ENCODE measurements at places on chromosomes 7 and 10.

GRCh38 chr7:116062666-116063065 lies 32.1 kb upstream of the TFEC start:
- DNase-seq: no peak

- DNase-seq: no peak
Observed at GRCh38 chr10:57961487-57961886, 306.2 kb downstream of the IPMK start.

GRCh38 chr7:22429386-22429785 lies 70.6 kb downstream of the STEAP1B start:
- no peak for DNase-seq

DNA sequence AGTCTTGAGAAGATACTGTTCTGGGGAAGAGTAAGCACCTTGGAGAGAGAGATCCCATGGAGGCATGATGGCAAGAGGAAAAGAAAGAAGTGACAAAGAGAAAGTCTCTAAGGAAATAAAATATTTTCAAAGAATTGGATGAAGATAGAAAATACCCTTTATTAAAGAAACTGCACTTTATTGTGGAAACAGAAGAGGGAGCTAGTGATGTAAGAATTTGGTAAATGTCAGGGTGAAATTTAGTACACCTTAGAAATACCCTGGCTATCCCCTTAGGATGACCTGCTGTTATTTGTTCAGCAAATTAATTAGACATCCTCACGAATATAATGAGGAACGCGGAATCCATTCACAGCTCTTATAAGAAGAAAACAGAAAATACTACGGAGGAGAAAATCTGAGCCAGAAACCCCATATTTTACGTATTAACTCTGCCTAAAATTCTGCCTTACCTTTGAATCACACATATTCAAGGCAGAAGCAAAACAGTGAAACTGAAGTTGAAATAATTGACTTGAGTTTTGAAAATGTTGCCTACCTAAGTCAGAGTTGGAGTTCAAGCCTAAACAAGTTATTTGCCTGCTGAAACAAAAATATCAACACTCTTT lies 90.7 kb downstream of the TFPI2 start:
- DNase-seq: no peak

GRCh38 chr10:79066411-79067240 lies 2.1 kb upstream of the ZMIZ1 start:
- DNase-seq: no peak

- DNase-seq: no peak
Observed at GRCh38 chr7:110262251-110262650, 828.7 kb upstream of the LRRN3 start.

GRCh38 chr10:70137927-70138883 lies 5.6 kb upstream of the AIFM2 start:
- no peak for DNase-seq
